ENCODE measurements at places on chromosomes 1 and 21. TPM values are rescaled to one million over a fixed set of nuclear protein-coding genes. Genes with fewer than 3 reads are reported as not detected.

The RAB42 gene
- not detected for total RNA-seq

The FCRL1 gene
- total RNA-seq: not detected

The PTPRU gene
- 40.7 TPM for total RNA-seq

The NMNAT2 gene
- total RNA-seq: not detected

The CLCA1 gene
- 0.12 TPM for total RNA-seq

The HOOK1 gene
- total RNA-seq: 30.9 TPM

The KCNA2 gene
- not detected for total RNA-seq

The SELL gene
- 4.1 TPM for total RNA-seq

- DNase-seq: peak; percentile 98
These were observed at the start of gene ELF3 for GRCh38 chr1:202010180-202011015. Gene ELF3 (plus strand): TSS chr1:202010587. CDS start chr1:202011137, 550 bp downstream.

DNA sequence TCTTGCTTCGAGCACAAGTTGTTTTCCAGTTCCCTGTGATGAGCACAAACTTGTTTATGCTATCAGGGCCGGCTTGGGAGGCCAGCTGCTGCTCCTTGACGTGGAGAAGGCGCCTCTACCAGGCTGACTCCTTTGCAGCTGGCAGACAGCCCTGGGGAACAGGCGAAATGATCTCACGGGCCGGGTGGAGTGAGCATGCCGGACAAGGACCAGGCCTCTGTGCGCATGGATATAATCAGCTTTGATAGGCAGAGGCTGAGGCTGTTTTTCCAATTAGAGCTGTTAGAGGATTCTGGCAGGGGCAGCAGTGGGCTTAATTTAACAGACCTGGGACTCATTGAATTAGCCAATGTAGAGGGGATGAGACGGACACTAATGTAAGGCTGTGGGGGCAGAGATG is 38.9 kb downstream of the FAM163A start:
- no peak for DNase-seq

GRCh38 chr1:69930396-69930795 is 275.0 kb downstream of the LRRC40 start:
- no peak for DNase-seq

DNA sequence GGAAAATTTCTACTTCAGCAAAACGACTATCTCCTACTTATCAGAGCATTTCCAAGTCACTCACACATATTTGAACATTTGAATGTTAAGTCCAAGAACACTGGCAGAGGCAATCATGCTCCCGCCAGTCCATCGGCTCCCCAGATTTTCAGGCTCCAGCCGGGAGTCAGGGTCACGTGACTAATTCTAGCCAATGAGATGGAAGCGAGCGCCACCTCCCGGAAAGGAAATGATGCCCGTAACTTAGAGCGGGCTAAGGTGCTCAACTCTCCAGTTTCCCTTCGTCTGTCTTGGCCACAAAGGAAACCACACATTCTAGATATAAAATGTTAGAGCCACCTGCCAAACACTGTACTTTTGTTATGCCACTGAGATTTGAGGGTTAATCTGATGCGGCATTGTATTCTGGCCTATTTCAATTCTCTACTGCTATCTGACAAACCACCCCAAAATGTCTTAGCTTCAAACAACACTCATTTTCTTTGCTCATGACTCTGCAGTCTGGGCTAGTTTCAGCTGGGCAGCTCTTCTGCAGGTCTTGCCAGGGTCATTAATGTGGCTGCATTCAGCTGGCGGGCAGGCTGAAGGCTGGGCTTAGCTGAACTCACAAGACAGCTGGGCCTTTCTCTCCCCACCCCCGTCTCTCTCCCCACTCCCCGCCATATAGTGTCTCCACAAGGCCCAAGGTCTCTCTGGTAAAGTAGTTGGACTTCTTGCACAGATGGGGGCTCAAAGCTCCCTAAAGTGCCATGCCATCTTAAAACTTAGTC is 16.5 kb upstream of the LHX4 start:
- no peak for DNase-seq

- no peak for DNase-seq
These were observed 88.5 kb upstream of the ETV3 start for GRCh38 chr1:157226739-157227138.

GRCh38 chr1:247367786-247368422 is 36.2 kb upstream of the ZNF496 start:
- DNase-seq: no peak

DNA sequence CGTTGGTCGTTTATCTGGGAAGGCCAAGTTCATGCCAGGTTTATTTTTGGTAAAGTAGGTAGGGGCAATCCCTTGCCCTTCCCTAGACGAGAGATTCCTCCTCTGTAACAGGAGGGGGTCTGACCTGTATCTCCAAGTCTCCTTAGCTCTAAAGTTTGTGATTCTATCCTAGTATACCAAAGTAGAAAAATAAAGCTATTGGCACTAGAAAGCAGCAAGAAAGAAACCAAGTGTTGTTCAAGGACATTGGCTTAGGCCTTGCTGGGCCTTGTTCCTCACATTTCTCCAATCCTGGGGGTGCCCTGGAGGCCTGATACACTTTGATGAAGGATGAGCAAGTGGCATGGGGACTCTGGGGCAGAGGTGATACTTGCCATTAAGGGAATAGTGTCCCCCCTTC is 814 bp downstream of the MTARC2 start:
- no peak for DNase-seq

DNA sequence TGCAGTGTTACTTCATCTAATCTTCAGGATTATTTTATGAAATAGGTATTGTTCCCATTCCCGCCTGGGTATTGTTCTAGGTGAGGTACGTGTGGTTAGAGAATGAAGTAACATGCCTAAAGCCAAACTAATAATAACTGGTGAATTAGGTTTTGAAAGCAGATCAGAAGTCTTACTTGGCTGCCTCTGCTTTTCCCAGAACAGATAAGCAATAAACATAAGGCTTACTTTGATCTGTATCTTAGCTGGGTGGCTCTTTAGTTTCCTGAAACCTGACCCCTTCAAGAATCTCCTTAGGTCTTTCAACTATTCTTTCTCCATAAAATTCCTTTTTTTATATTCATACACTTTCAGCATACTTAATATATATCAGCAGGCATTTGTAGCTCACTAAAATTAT is 65.3 kb downstream of the VAV3 start:
- no peak for DNase-seq

DNA sequence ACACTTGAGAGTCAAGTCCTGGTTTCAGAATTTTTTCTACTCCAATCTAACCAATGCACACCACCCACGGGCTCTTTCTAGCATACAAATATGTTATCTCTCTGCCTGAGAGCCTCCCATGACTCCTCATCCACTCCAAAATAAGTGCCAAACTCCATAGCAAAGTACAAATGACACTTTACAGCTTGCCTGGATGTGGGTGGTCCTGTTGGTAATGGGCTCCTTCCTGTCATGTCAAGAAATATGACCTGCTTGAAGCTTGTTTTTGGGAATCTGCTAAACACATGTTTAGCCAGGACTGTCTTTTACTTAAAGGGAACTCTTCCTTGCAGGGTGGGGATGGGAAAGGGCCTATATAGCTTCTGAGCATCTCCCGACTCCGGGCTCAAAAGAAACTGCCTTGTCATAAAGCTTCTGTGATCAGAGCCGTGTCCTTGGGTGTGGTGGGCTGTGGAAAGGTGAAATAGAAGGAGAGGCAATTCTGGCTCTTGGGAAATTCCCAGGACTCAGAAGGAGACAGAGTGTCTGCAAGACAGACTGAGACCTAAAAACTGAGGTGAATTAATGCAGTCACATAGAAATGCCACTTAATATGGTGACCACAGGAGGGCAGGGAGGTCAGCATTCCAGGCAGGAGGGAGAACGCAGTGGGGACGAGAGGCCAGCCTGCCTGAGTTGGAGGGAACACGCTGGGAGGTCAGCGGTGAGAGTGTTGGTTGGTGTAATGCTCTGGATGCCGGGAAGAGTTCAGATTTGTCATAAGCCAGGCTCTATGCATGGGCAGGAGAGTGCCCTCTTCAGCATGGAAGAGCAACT is 6.1 kb upstream of the IGFN1 start:
- DNase-seq: peak; percentile 54

DNA sequence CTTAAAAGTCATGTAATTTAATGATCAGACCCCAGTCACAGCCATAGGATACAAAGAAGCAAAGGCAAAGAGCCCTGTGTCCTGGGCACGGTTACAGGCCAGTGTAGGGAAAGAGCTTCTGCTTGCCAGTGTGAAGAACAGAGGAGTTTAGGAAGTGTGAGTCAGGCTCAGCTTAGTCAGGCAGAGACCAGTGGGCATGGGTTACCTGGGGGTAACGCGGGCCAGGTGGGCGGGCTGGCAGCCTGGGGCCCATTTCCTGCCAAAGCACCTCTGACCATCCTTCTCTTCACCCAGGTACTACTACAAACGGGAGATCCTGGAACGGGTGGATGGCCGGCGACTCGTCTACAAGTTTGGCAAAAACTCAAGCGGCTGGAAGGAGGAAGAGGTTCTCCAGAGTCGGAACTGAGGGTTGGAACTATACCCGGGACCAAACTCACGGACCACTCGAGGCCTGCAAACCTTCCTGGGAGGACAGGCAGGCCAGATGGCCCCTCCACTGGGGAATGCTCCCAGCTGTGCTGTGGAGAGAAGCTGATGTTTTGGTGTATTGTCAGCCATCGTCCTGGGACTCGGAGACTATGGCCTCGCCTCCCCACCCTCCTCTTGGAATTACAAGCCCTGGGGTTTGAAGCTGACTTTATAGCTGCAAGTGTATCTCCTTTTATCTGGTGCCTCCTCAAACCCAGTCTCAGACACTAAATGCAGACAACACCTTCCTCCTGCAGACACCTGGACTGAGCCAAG is 4.7 kb downstream of the ELF3 start:
- DNase-seq: no peak

DNA sequence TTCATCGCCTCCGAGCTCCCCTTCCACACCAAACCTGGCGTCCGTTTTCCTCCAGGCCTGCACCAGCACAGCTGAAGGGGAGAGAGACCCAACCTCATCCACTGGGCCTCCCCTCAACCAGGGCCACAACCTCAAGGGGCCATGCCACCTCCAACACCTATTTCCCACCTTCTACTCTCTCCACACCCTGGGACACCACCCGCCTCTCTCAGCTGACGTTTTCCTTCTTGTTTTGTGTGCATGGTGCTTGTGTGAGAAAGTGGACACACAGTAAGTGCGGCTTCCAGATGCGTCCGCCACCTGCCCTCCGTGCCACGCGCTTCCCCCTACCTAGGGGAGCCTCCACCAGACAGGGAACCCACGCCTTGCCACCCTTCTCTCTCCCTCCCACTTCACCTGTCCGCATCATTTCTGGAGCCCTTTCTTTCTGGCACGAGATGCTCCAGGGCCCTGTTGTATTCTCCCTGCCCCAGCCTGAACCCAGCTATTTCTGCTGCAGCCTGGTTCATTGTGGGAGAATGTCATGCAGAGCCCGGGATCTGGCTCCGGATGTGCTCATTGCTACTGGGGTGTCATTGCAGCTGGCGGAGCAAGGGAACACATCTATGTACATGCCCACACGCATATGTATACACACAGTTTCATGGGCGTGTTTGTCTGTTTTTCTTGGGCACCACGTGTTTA is 1.3 kb upstream of the GNB1 start:
- DNase-seq: no peak

DNA sequence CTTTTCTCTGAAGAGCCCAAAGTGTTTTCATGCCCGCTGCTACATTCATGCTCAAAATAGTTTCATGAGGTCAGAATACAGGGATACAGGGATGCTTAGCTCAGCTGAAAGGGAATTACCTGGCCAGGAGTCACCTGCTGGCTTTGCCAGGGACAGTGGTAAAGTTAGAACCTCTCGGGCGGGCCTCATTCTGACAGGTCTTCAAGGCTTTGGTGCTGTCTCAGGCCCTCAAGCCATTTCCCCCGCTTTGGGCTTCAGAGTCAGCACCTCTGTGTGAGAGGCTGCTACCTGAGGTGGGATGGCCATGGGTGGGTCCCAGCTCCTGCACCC is 5.5 kb downstream of the RASSF5 start:
- no peak for DNase-seq
